HCT116 (cell line): ENCODE measurements at places on chromosomes 4 and X. TPM values are rescaled to one million over a fixed set of nuclear protein-coding genes. Genes with fewer than 3 reads are reported as not detected.

The GAGE1 gene
- 0.17 TPM for total RNA-seq

The ODAM gene
- total RNA-seq = not detected

The SULT1E1 gene
- not detected for total RNA-seq

DNA sequence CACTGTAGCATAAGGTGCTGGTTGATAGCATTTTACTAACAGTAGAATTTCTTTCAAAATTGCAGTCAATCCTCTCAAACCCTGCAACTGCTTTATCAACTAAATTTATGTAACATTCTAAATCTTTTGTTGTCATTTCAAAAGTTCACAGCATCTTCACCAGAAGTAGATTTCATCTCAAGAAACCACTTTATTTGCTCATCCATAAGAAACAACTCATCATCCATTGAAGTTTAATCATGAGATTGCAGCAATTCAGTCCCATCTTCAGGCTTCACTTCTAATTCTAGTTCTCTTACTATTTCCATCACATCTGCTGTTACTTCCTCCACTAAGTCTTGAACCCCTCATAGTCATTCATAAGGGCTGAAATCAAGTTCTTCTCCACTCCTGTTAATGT is 21.7 kb downstream of the LAMTOR3 start:
- H3K36me3 ChIP-seq = no peaks in the 10 kb centered on the region
- H3K27me3 ChIP-seq = no peaks in the 10 kb centered on the region
- no peak for DNase-seq
- H3K4me3 ChIP-seq = no peak overlapping the region
- no peaks in the 10 kb centered on the region for H3K4me1 ChIP-seq

GRCh38 chr4:152515678-152516077 is 20.2 kb downstream of the FBXW7 start:
- no peak for DNase-seq
- no peaks in the 10 kb centered on the region for H3K27me3 ChIP-seq
- H3K36me3 ChIP-seq = no peaks in the 10 kb centered on the region
- no peak overlapping the region for H3K27ac ChIP-seq
- H3K4me3 ChIP-seq = no peak overlapping the region
